ENCODE measurements at places on chromosomes 16 and 17.

- no peak for DNase-seq
Measured at GRCh38 chr16:31063495-31063842, 10.6 kb downstream of the ZNF668 start.

DNA sequence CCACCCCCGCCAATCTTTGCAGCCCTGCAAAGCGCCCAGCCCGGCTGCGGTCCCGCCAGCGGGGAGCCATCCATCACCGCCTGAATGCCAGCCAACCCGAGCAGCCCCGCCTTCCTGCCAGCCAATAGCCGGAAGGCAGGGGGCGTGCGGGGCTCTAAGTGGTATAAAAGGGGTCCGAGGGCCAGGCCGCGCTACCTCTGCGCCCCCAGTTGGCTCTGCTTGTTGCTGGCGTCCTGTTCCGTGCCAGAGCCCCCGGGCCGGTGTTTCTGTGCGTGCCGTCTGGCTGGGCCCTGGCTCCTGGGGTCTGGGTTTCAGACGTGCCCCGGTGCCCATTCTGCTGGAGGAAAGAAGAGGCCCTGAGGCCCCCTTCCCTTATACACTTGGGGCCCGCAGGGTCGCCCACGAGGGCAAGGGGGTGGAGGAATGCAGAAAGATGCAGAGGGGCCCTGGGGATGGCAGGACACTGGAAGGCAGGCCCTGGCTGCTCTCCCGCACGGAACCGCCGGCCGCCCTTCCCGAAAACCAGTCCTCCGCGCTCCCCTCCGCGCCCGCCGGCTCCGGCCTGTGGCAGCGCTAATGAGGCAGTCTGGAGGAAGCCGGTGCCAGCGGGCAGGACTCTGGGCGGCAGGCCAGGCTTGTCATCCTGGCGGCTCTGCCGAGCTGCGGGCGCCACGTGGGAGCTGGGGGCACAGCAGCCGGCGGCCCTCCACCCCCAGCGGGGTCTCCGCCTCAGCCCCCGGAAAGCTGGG, 14.0 kb downstream of the COPZ2 start:
- peak; percentile 50 for DNase-seq

DNA sequence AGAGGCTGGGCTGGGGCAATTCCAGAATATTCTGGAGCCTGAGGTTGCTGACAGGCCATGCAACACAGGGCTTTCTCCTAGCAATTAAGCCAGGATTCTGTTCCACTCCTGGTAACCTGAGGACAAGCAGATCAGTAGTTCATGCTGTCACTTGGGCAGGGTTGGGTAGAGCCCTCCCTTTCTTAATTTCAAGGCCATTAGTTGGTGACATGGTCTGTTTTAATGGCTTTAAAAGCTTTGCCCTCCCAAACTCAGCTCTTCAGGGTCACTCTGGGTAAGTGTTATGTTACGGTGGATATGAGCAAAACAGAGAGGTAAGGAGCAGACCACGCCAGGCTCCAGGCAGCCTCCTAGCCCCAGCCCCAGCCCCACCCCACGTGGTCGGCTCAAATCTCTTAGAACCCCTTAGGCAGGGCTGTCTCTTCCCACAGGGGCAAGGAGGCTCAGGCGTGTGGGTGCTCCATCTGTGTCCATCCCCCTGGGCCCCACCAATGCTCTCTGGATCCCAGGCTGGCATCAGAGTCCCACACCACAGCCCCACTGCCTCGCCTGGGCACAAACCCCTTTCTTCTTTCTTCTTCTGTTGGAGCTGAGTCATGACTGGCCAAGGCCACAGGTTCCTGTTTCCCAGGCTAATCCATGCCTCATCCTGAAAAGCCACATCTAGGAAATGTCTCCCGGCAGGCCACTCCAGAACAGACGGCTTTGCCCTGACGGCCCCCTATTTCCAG, 27.5 kb downstream of the CEP295NL start:
- DNase-seq = no peak

- no peak for DNase-seq
Measured at GRCh38 chr17:10605221-10605783, 51.8 kb downstream of the MYH3 start.

DNA sequence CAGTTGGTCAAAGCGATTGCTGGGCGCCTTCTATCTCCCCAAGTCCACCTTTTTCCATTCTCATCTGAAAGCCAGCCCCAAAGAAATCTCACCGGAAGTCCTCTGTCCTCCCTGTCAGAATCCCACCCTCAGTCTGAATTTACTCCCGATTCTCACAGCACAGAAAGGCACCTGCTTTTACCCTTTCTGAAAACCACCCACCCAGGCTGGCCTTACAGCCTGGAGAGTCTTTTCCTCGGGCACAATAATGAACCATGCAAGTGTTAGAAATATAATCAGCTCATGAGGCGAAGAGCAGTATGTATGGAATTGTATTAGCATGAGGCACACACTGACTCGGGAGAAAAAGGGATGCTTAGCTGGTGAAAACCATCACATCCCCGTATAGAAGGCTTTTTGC, 1.2 kb upstream of the ZFHX3 start:
- DNase-seq = no peak

GRCh38 chr16:29029168-29029994, 44.5 kb downstream of the LAT start:
- no peak for DNase-seq

DNA sequence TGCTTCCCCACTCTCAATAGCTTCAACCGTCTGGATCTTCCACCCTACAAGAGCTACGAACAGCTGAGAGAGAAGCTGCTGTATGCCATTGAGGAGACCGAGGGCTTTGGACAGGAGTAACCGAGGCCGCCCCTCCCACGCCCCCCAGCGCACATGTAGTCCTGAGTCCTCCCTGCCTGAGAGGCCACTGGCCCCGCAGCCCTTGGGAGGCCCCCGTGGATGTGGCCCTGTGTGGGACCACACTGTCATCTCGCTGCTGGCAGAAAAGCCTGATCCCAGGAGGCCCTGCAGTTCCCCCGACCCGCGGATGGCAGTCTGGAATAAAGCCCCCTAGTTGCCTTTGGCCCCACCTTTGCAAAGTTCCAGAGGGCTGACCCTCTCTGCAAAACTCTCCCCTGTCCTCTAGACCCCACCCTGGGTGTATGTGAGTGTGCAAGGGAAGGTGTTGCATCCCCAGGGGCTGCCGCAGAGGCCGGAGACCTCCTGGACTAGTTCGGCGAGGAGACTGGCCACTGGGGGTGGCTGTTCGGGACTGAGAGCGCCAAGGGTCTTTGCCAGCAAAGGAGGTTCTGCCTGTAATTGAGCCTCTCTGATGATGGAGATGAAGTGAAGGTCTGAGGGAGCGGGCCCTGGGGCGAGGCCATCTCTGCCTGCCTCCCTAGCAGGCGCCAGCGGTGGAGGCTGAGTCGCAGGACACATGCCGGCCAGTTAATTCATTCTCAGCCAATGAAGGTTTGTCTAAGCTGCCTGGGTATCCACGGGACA, 11.1 kb upstream of the CLEC18A start:
- DNase-seq = no peak

DNA sequence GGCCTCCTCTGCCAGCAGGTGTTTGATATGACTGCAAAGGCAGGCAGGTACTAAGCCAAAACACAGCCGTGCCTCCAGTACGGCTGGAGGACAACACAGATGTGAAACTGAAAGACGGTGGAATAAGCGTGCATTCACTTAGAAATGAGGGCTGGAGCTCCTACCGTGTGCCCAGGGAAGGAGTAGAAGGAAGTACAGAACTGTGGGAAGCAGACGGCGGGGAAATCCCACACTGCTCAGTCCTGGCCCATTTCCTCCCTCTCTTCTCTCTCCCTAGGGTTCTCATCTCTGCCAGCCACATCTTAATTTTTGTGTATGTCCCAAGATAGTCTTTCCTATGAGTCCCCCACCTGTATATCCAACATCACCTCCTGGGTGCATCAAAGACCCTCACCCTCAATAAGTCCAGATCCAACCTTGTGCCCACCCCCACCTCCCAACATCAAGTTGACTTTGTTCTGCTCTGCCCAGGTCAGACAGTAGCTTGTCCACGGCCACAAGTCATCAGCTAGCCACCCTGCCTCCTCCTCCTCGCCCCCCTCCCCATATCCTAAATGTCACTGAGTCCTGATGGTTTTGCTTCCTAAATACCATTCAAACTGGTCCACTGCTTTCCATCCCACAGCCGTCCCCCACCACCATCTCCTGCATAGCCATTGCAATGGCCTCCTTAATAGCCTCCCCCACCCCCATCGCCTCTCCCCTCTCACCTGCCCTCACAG, 77.1 kb upstream of the RPL38 start:
- no peak for DNase-seq

GRCh38 chr16:23318639-23319038, 16.5 kb downstream of the SCNN1B start:
- no peak for DNase-seq

DNA sequence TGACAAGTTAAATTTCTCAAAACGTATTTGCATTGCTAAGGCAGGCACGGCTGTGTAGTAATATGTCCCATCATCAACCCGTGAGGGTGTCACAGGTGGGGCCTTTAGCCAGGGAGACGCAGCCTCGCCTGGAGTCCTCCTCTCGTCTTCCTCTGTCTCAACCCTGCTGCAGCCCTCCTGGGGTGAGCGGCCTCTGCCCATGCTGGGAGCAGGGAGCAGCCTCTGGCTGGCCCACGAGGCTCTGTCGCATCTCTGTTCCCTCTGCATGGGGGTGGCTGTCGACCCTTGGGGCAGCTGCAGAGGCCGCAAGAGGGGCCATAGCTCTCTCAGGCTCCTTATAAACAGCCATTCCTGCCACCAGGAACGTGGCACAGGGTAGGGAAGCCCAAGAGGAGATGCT, 806 bp upstream of the SMIM5 start:
- DNase-seq = no peak

DNA sequence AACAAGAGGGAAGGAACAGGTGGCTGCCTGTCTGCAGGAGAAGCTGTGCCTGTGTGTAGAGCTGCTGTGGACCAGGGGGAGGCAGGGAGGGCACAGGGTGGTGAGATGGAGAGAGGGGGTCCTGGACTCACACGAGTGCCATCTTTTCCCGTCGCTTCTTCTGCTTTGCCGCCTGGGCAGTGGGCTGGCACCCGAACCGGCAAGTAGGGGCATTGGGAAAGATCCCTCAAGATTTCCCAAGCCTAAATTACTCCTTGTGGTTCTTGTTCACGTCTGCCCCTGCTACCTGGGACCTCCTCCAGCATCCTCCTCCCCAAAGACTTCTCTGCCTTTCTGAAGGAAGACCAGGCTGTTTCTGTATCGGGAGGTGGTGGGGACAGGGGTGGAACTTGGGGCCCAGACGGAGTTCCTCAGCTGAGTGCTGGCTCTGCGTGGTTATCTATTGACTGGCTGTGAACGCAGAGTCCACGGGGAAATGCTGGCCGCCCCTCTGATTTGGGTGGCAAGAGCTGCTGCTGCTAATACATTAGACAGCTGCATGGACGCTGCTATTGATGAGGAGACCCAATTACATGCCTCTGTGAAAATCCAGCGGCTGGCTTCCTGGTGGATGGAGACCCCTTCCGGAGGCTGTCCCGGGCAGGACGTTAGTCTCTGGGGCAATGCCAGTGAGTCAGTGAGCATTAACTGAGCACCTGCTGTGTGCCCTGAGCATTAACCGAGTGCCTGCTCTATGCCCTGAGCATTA, 114.5 kb downstream of the OR1D5 start:
- DNase-seq = no peak

GRCh38 chr17:50129353-50129727, 620 bp downstream of the SAMD14 start:
- no peak for DNase-seq

DNA sequence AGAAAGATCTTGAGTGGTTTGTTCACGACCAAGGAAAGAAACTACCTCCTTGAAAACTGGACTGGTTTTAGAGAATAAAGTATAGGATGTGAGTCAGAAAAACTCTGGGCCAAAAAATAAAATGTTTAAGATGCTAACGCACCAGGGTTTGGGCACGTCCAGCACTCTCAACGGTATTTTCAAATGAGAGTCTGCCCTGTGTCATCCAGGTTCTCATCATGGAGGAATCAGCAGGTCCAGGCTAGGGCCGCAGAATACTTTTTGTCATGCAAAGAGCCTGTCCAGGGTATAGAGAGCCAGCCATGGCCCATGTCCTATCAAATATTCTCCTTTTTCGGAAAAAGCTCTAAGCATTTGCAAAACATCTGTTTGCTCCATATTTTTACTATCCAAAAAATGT, 2.4 kb downstream of the NXN start:
- no peak for DNase-seq

DNA sequence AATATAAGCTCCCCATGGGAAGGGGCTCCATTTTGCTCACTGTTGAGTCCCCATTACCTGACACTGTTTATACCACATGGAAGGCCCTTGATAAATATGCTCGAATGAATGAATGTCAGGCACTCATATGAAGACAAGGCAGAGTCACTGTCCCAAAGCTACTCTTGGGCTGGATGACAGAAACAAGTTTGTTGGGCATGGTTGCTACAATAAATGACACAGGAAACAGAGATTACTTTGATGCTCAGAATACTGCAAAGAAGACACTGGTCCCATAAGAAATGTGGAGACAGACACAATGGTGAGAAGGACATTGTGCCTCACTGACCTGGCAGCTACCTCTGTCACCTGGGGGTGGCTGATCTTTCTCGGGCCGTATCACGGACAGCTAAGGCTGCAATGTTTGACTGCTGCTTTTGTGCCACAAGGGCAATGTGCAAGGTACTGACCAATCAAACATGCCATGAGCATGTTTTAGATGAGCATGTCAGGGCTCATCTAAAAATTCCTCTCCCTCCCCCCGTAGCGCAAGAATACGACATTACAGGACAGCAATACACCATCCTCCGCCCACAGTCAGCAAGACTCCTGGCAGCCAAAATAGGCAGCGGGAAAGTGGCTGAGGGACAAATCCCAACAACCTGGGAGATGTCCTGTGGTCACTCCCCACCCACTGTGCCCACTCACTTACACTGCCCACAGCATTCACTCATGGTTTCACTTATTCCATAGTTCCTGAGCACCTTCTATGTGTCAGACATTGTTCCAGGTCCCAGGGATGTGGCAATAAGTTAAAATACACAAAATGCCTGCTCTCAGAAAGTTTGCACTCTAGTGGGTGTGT, 5.0 kb downstream of the PIK3R6 start:
- DNase-seq = no peak

GRCh38 chr16:85851034-85851785, 47.8 kb upstream of the IRF8 start:
- DNase-seq = no peak

GRCh38 chr16:56477096-56477878, 25.9 kb downstream of the OGFOD1 start:
- DNase-seq = peak; percentile 27

DNA sequence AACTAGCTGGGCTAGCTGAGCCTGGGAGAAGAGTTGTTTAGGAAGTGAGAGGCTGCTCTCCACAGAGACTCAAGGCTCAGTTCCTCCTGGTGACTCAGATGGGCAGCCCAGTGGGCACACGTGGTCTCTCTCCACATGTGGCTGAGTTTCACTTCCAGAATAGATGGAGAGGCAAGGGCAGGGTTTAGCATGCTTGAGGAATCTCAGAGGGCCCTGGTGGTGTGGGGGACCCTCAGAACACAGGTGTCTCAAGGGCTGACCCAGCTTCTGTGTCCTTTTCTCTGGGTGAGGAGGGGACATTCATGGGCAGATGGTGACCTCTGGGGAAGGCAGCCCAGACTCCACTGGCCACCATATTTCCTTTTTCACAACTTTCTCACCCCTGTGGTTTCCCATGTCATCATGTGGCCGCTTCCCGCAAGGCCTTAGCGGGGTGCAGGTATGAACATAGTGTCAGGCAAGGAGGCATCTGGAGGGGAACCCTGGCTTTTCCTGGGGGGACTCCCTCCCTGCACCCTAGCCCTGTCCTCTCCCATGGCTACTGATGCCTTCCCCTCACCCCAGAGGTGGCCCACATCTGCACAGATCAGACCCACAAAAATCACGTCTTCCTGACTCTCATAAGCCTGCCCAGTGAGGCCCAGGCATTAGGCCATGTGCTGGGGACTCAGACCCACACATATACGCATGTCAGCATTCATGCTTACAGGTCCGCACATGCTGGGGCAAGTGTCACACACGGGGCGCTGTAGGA, 3.3 kb downstream of the GRN start:
- DNase-seq = no peak

- no peak for DNase-seq
Measured at GRCh38 chr16:17302214-17302613, 168.5 kb downstream of the XYLT1 start.
